ENCODE measurements at places on chromosomes 4 and X.

- no peak for DNase-seq
Observed at GRCh38 chr4:14659286-14659685, 343.0 kb upstream of the CPEB2 start.

DNA sequence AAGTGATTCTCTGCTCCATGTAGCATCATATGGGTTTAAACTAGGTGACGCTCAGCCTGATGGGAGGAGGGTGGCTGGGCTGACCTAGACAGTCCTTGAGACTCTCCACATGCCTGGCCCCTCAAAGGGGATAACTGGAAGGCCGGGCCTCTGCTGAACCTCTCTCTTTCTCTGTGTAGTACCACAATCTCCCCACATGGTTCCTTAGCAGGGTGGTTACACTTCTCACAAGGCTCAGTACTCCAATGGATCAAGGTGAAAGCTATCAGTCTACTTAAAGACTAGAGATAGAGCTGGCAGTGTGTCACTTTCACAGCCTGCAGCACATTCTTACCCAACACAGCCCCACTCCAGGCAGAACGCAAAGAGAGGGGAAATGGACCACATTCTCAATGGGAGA lies 80.4 kb downstream of the LDB2 start:
- no peak for DNase-seq

DNA sequence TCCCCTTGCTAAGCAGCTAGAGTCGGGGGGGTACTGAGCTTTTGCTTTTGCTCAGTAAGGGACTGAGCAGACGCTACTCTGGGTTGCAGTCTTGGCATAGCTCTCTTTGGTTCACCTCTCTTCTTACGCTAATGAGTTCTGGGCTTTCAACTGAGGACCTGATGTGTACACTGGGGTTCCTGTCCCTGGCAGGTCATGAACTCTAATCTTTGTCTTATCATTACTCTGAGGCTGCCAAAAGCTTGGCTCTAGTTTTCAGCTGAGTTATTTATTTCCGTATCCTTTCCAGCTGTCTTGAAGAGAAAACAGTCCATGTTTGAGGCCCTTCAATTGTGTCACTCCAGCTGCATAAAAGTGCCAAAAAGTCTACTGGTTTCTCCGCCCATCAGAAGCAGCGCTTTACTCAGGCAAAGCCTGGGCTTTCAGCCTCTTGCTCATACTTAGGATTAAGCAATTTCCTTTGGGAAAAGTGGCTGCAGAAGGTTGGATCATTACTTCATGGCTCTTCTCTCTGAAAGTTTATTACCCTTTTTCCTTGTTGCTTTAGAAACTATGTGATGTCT lies 121.0 kb upstream of the STOX2 start:
- no peak for DNase-seq

- DNase-seq, result no peak
Observed at GRCh38 chr4:60822986-60823385, 377.1 kb upstream of the ADGRL3 start.

DNA sequence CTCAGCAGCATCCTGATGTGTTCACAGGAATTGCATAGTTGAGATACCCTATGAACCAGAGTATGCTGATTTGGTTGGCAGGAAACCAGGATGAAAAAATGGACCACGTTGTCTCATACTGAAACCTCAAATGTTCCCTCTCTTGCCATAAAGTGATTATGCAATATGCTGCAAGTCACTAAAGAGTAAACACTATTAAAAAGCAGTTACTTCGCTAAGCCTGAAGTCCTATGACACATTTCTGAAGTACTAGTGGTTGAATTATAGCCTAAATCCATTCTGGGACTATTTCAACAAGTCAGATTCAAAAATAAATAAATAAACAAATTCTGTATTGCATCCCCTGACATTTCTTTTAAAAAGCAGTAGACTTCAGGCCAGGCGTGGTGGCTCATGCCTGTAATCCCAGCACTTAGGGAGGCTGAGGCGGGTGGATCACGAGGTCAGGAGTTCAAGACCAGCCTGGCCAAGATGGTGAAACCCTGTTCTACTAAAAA lies 106.0 kb upstream of the NAP1L5 start:
- DNase-seq, result no peak

DNA sequence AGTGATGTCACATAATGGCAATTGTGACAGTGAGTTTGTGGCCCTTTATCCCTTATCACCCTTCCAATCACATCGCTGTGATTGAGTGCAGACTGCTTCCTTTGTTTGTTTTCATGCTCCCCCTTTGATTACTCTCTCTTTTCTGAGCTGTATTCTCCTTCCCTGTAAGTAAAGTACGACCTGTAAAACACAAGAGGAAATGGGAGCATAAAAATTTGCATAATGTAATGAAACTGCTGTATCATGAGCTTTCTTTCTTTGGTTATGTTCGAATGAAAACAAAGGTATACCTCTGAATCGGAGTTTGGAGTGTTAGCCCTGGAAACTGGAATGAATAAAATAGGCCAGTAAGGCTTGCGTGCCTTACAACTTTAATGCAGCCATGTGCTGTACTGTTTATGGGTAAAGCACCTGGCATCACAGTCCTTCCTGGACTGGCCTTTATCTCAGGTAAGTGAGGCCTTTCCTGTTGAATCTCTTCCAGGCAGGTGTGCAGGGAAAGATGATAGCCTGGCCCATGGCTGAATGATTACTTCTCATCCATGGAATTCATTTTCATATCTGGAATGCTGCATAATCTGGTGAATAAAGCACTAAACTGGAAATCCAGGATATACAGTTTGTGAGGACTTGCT lies 26.6 kb upstream of the HS3ST1 start:
- no peak for DNase-seq

DNA sequence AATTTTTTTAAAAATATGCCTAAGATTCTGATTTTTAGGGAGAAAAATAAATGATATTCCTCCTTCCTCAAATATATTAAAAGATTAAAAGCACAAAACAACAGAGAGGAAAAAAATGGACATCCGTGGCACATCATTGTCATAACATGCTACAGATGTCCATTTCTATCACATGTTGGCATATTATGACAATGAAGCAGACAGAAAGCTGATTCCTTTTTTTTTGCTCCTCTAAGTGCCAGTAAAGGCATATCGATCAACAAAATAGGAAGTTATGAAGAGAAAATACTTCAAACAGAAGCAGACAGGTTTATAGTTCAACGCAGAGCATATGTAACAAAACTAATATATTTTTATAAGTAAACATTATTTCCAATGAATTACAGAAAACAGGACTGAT lies 11.2 kb downstream of the KLHL8 start:
- no peak for DNase-seq

- no peak for DNase-seq
Observed at GRCh38 chrX:78687586-78687985, 28.5 kb upstream of the RTL3 start.
